NCI-H1417 treated with DMSO at 0.1 percent for 48 hours (cell line): ENCODE measurements at places on chromosomes 5 and 9.

DNA sequence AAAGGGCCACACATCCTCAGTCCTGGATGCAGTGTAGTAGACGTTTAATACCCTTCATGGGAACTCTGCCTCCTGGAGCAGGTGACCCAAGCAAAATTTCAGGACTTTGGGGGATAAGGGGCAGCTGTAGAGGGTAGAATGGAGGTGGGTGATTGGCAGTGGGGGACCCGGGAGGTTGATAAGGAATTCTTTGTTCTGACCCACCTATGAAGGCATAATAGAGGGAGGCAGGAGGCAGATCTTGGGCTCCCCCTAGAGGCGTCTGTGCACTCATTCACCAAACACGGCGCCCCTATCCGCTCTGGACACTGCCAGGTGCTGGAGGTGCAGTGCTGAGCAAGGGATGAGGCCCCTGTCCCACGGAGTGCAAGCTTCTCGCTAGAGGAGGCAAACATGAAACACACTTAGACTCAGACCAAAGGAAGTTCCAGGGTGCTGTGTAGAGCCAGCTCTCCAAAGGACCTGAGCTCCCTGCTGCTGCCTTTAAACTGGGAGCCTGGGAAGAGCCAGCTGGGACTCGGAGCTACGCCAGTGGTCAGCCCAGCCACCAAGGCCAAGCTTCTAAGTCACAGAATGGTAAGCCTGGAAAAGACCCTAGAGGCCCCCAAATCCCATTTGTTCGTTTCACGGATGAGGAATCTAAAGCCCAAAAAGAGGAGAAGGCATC, 7.7 kb downstream of the IL17B start:
- DNase-seq = no peak

DNA sequence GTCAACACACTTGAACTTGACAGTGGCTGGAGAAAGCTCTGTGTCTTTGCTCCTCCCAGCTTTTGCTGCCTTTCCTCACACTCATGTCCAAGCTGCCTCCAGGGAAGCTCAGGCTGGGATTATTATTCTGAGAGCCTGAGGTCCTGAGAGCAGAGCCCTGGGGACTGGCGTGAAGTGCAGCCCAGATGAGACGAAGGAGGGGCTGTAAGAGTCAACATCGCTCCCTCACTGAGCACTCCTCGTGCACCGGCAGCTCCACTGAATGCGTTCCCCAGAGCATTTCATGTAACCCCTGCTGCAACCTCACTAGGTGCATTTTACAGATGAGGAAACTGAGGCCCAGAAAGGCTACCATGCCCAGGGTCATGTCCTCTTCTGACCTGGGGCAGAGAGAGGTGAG, 63.5 kb upstream of the PHYKPL start:
- no peak for DNase-seq

DNA sequence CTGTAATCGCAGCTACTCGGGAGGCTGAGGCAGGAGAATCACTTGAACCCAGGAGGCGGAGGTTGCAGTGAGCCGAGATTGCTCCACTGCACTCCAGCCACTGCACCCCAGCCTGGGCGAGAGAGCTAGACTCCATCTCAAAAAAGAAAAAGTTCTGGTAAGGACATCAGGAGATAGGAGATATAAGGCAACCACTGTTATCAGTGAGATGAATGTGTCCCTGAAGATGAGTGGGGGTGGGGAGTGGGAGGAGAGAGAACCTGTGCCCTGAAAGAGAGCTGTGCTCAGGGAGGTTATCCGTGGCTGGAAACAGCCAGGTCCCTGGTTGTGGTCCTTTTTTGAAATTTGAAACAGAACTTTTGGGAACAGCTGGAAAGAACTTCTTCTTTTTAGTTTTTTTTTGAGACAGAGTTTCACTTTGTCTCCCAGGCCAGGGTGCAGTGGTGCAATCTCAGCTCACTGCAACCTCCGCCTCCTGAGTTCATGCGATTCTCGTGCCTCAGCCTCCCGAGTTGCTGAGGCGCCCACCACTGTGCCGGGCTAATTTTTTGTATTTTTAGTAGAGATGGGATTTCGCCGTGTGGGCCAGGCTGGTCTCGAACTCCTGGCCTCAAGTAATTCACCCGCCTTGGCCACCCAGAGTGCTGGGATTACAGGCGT, 2.6 kb downstream of the PTPA start:
- DNase-seq = no peak

- no peak for DNase-seq
These were observed 3.6 kb downstream of the ZFP2 start for GRCh38 chr5:178899289-178899688.

DNA sequence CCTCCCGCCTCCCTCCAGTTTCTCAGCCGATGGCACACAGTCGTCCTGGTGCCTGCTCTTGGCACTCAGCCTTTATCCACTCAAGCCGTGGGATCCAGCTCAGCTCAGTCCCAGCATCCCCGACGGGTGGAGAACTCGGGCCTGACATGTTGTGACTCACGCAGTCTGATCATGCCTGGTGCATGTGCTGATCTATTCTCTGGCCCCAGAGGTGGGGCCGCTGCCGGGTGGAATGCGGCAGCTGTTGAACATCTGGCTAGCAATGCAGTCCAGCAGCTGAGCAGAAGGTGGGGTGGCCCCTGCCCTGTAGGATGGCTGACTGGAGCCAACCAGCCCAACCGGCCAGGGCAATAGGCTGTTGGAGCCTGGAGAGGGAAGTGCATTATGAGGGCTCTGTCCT, 1.7 kb upstream of the AIF1L start:
- no peak for DNase-seq

DNA sequence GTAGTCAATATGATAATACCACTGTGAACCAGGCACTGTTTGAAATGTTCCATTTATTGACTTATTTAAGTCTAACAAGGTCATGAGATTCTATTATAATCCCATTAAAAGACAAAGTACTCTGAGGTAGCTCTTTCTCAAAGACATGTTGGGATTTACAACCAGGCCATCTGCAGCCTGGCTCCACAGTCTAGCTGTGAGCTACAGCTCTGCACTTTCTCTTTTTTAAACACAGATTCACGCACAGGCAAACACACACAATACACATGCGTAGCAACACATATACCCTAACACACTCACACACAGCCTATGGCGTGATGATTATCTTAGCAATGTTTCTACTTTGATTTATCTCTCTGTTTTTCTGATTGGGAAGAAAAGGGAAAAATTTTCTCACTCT, 174.3 kb downstream of the PRR16 start:
- DNase-seq = no peak

- DNase-seq = no peak
These were observed 80.5 kb upstream of the HSPA9 start for GRCh38 chr5:138655530-138656190.

DNA sequence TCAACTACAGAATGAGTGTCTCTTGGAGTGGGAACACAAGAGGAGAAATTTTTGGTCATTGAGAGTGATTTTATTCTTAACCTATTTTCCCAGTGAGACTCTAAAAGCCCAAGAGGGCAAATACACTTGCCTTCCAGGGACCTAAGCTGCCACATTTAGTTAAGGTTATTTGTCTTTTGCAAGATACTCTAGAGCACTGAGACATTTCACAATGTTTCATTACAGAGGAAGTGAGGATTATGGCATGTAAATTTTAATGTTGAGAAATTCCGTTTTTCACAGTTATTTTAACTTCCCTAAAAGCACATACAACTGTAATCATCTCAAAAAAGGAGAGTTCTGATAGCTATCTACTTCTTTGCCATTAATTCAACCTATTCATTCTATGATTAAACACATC, 38.7 kb upstream of the RAB3C start:
- no peak for DNase-seq

GRCh38 chr9:129840034-129840433, 4.8 kb downstream of the USP20 start:
- DNase-seq = peak; percentile 86

GRCh38 chr9:121589986-121590385, 61.4 kb upstream of the DAB2IP start:
- no peak for DNase-seq

DNA sequence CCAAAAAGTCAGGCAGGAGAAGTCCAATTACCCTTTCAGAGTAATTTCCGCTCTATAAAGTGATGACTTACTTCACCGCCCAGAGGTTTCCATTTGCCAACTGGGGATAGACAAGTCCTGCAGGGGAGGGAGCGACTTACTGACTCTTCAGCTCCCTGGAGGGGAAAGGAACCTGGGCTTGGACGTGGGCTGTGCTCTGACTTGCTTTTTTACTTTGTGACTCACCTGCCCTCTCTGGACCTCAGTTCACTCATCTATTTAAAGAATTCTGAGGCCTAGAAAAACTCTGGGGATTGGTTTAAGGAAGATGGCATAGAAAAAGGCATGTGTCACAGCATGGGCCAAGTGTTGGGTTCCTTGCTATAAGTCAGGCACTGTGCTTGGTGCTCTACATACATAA, 180.4 kb upstream of the TRIM32 start:
- DNase-seq = no peak

DNA sequence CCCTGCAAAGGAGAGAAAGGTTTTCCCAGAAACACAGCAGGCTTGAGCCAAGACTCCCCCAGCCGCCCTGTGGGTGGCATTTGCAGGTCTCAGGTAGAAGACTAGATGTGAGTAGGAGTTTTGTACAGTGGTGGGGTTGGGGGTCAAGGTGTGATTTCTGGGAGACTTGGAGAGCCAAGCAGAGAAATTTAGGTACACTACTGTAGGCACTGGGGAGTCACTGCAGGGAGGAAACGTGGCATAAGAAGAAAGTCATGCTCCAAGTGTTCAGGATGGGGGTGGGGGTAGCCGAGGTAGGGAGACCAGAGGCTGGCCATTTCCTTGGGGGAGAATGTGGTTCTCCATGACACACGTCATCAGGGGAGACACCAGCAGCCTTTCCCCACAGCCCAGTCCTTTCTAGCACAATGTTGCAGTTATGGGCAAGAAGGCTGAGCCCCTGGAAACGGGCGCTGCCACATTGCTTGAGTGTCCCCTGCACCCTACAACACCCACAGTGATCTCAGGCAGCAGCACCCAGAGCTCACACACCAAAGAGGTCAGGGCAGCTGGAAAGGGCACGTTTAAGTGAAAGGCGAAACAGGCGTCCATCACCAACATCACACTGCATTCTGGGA, 210.5 kb downstream of the FSTL4 start:
- no peak for DNase-seq

- DNase-seq = no peak
These were observed 14.3 kb upstream of the MGAT1 start for GRCh38 chr5:180816608-180817534.

- no peak for DNase-seq
These were observed 262.9 kb downstream of the FBXL17 start for GRCh38 chr5:108118813-108119514.

- DNase-seq = no peak
These were observed 41.5 kb upstream of the MACIR start for GRCh38 chr5:103217101-103217500.
